D721Med (cell line): ENCODE measurements at places on chromosomes 5 and 9.

DNA sequence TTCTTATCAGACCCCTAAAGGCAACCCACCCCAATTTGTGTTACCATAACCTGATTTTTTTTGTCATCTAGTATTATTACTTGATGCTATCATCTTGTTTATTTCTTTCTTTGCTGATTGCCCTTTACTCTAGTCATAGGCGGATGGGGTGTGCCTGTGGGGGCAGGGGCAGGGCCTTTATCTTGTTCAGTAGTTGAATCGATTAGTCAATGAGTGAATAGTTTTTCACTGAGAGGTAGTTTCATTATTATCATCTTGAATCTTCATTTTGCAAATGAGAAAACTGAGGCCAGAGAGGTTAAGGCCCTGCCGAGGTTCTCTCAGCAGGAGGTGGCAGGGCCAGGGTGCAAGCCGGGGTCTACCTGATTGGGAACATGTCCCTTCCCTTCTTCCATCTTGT lies 9.4 kb upstream of the GM2A start:
- DNase-seq, result no peak

DNA sequence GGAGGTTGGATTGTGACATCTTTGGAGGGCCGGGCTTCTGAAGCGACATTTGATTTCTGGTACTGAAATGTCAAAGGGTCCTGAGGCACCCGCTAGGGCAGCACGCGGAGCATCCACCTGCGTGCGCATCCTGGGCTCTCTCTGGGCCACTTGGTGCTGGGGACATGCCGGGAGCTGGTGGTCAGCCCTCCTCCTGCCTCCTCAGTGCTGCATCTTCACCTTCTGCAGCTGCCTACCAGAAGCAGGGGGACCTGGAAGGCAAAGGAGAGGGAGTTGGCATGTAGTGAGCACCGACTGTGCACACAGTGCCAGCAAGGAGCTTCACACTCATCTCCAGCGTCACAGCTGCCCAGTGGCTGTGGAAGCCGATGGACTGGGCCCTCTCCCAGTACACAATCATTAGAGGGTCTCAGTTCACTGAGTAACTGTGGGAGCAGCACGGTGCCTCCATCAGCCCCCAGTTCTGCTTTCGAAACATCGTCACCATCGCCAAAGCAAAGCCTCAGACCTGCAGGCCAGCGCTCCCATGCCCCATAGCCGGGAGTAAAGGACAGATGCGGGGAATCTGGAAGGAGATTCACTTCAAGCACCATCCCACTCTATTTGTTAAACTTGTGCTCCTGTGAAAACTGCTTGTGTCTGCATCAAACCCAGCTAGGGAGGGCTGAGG lies 138.4 kb downstream of the KCNIP1 start:
- no peak for DNase-seq

- no peak for DNase-seq
These were observed 236.4 kb downstream of the GOLPH3 start for GRCh38 chr5:31937703-31938102.

- no peak for DNase-seq
These were observed 6.5 kb upstream of the EBF1 start for GRCh38 chr5:159106193-159106568.

DNA sequence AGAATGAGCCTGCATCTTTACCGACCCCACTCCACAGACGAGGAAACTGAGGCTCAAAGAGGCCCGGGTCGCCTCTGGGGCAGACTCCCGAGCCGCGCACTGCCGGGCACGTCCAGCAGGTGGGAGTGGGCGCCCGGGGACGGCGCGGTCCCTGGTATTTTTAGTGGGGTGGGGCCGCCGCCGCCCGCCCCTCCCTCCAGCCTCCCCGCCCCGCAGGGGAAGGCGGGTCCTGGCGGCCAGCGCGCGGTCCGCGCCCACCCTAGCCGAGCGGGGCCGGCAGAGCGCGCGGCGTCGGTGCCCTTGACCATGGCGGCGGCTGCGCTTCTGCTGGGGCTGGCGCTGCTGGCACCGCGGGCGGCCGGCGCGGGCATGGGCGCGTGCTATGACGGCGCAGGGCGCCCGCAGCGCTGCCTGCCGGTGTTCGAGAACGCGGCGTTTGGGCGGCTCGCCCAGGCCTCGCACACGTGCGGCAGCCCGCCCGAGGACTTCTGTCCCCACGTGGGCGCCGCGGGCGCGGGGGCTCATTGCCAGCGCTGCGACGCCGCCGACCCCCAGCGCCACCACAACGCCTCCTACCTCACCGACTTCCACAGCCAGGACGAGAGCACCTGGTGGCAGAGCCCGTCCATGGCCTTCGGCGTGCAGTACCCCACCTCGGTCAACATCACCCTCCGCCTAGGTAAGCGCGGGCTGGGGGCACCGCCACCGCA lies at the start of gene LAMC3:
TSS of gene LAMC3 (plus strand) at position 266 of the 710 bp plus-strand sequence. CDS start at position 307, 41 bp downstream.
- no peak for DNase-seq

DNA sequence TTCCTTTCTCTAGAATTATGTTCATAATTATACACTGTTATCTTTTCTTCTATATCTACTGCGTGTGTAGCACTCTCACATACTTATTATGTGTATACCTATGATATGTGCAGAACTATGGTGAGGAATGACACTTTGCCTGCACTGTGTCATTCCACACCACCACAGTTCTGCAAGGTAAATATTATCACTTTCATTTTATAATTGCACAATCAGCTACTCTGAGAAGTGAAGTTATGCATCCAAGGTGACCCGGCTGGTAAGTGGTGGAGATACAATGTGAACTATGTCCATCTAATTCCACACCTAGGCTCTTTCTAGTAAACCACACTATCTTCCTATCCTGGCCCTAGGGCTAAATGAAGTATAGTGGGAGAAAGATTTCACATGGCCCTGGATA lies 170.1 kb upstream of the ATP10B start:
- DNase-seq, result no peak

GRCh38 chr5:179234563-179235135 lies 110.6 kb downstream of the ADAMTS2 start:
- no peak for DNase-seq

- DNase-seq, result no peak
These were observed 95.6 kb downstream of the GNAQ start for GRCh38 chr9:77935974-77936373.

- no peak for DNase-seq
These were observed 66.8 kb downstream of the CAMSAP1 start for GRCh38 chr9:135840539-135840938.

GRCh38 chr5:96342581-96342980 lies 90.5 kb downstream of the PCSK1 start:
- no peak for DNase-seq

GRCh38 chr5:148606296-148606695 lies 48.0 kb downstream of the HTR4 start:
- DNase-seq, result no peak

- DNase-seq, result no peak
These were observed 330.2 kb downstream of the PIK3R1 start for GRCh38 chr5:68545636-68546295.

DNA sequence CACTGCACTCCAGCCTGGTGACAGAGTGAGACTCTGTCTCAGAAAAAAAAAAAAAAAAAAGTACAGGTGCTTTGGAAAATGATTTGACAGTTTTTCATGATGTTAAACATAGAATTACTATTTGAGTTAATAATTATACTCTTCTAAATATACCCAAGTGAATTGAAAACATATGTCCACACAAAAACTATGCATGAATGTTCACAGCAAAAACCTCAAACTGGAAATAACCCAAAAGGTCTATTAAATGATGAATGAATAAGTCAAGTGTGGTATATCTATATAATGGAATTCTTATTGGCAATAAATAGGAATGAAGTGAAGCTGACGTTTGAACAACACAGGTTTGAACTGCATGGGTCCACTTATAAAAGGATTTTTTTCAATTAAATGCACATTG lies 207.2 kb upstream of the DAB2 start:
- no peak for DNase-seq
